ENCODE measurements at places on chromosomes 11 and 22. TPM values are rescaled to one million over a fixed set of nuclear protein-coding genes. Genes with fewer than 3 reads are reported as not detected.

Gene AMPD3
- 8.9 TPM for total RNA-seq

Gene MS4A13
- not detected for total RNA-seq

Gene RIMBP3C
- total RNA-seq: 0.28 TPM

Gene MS4A3
- total RNA-seq: not detected

All from A549 treated with dexamethasone at 1 μM for 4 hours (cell line).